Kidney epithelial cell (primary cell): ENCODE measurements at places on chromosomes 5 and 9. TPM values are rescaled to one million over a fixed set of nuclear protein-coding genes. Genes with fewer than 3 reads are reported as not detected.

Gene DND1
- total RNA-seq, result 0.34 and 1.0 TPM in 2 replicates

Gene RORB
- total RNA-seq, result not detected in 2 replicates

DNA sequence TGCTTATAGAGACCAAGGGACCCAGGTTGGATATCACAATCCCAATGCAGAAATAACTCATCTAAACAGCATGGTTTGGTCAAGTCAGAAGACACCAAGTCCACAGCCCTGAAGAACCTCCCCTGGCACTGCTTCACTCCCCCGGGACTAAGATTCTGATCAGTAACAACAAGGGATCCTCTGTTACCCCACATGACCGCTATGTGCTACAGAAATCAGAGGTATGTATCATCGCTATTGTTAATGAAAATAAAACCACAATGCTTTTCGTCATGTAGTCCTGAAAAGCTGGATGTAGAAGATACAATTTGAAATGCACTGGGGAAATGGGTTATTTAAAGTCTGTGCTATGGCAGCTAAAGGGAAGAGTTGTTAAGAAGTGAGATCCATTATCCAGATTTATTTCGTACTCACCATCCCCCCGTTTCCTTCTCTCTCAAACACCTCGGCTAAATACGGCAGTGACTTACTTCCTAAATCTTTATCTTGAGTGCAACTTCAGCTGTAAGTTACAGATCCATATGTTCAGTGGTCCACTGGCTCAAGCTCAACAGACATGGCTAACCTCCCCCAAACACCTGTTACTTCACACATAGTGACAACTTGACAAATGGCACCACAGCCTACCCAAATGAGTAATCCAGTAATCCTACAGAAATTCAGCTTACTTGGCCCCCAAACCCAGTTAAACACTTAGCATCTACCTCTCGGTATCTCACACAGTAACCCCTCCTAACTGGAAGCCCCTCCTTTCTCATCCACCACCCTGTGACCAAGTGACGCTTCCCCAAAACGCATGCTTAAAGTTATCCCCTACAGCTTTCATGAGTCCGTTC, 129.2 kb downstream of the MYO10 start:
- no peak for DNase-seq

- no peak for DNase-seq
Measured at GRCh38 chr9:137382444-137383080, 40.4 kb downstream of the EXD3 start.

- DNase-seq, result no peak
Measured at GRCh38 chr5:77843570-77844372, 67.6 kb upstream of the TBCA start.

DNA sequence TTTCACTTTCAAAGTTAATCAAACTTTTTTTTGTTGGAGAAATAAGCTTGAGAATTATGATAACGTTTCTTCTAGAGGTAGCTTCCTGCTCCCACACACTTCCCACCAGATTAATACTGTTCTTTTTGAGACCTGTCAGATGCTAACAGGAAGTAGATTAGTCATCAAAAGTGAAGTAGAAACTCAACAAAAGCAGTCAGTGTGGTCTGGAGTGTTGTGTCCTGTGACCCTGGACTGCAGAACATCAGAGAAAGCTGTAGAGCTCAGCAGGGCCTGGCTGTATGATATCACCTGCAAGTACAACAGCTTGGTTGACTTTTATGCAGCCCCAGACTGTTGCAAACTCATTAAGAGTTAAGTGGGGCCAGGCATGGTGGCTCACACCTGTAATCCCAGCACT, 495.7 kb upstream of the CYLC2 start:
- peak; percentile 2 for DNase-seq

- no peak for DNase-seq
Measured at GRCh38 chr5:113115956-113116355, 139.4 kb downstream of the DCP2 start.

GRCh38 chr5:128777052-128777451, 188.2 kb upstream of the SLC27A6 start:
- DNase-seq, result no peak

GRCh38 chr9:114203410-114204140, 48.2 kb downstream of the COL27A1 start:
- DNase-seq, result no peak

GRCh38 chr5:80654054-80654390, 430 bp upstream of the MSH3 start:
- DNase-seq, result no peak

- DNase-seq, result no peak
Measured at GRCh38 chr9:77013932-77014596, 5.4 kb upstream of the FOXB2 start.

DNA sequence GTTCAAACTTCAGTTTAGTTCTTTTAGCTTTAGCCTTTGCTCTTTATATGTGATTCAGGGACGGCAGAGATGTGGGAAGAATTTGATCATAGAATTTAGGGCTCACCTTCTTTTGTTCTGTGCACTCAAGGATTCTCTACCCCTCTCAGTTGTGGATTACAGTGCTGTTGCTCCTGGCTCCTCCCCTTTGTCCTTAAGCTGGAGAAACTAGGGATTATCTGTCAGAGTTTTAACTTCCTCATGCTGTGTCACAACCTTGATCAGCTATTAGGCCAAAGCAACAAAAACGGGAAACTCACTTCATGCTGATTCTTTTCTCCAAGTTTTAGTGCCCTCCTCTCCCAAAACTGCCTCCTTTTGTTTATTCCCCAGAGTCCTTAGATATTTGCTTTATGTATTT, 13.0 kb upstream of the PCDHAC2 start:
- DNase-seq, result no peak

DNA sequence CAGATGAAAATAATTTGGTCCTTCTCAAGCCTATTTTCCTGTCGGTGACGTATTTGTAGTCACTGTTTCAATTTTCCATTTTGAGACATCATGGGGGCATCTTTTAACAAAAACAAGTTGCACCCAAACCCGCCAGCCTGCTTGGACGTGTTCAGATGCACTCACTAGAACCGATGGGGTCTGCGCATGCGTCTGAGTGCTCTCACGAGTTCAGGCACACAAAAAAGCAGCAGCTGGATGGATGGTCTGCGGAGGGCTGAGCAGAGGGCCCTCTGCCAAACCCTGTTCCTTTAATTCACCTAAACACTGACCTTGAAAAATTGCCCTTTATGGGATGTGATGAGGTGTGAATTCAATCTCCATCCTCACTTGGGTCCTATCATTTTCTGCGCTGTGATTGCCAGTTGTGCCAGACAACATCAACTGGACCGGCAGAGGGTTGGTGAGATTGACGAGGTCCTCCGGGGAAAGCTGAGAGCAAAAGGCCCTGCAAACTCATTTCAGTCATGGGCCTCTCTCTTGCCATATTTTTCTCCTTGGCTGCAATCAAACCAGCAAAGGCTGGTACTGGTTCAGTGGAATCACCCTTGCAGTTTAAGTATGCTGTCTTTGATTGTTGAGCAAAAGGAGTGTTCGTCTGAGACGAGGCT, 251.9 kb downstream of the NFIB start:
- no peak for DNase-seq

GRCh38 chr5:89276566-89277305, 393.8 kb upstream of the MEF2C start:
- DNase-seq, result no peak

DNA sequence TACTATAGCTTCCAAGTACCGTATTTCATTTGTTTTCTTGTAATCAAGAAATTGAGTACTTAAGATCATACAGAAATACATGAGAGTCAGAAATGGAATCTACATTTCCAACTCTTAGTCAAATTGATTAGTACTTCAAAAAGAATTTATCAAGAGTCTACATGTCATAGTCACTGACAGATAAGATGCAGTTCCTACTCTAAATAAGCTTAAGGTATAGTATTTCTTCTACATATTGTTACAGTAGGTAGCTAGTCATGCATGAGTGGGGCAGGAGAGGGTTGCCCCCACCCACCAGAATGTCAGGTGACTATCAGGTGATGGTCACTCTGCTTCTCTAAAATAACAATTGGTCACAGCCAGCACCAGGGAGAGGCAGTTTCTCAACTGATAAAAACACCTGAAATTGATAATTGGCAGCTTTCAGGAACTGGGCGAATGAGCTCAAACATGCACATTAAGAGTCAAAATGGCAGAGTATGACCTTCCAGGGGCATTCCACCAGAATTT, 2.9 kb downstream of the BAAT start:
- DNase-seq, result no peak
